Spinal cord (tissue), 10 donors: ENCODE measurements at places on chromosomes 7 and 10. TPM values are rescaled to one million over a fixed set of nuclear protein-coding genes. Genes with fewer than 3 reads are reported as not detected.

DRGX gene
- 67.8 TPM for polyA plus RNA-seq

HKDC1 gene
- 2.2 TPM for polyA plus RNA-seq

CALN1 gene
- polyA plus RNA-seq, result 20.6 TPM

GNGT1 gene
- polyA plus RNA-seq, result not detected

ACSM6 gene
- polyA plus RNA-seq, result 0.15 TPM

CRYGN gene
- 3.0 TPM for polyA plus RNA-seq
